SJCRH30 (cell line): ENCODE measurements at places on chromosomes 3 and 15. TPM values are rescaled to one million over a fixed set of nuclear protein-coding genes. Genes with fewer than 3 reads are reported as not detected.

GRCh38 chr3:122219242-122219872 lies 35.9 kb downstream of the CASR start:
- H3K4me3 ChIP-seq = no peak overlapping the region
- no peak for DNase-seq
- no peaks in the 10 kb centered on the region for H3K4me1 ChIP-seq
- H3K27ac ChIP-seq = no peak overlapping the region
- no peaks in the 10 kb centered on the region for H3K36me3 ChIP-seq

- no peaks in the 10 kb centered on the region for H3K36me3 ChIP-seq
- no peaks in the 10 kb centered on the region for H3K4me1 ChIP-seq
- no peak overlapping the region for H3K4me3 ChIP-seq
- H3K27ac ChIP-seq = no peak overlapping the region
- no peaks in the 10 kb centered on the region for H3K27me3 ChIP-seq
These were observed 61.1 kb downstream of the DIPK2A start for GRCh38 chr3:144032531-144033239.

DNA sequence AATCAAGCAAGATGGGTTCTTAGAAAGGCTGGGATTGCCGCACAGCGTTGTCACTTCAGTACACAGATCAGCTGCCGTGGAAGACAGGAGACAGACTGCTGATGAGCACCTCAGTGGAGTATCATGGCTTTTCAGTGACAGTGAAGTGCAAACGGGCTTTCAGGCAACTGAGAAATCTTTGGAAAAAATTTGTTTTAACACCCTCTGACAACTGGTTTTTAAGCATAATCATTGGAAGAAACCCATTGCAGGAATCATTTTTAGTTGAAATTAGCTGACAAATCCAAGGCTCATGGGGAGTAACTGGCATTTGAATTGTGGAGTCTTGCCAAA lies 418.8 kb downstream of the OTOL1 start:
- no peaks in the 10 kb centered on the region for H3K4me1 ChIP-seq
- no peak overlapping the region for H3K4me3 ChIP-seq
- DNase-seq = no peak
- no peaks in the 10 kb centered on the region for H3K27me3 ChIP-seq

The SIDT1 gene
- total RNA-seq = 0.20 and 0.42 TPM in 2 replicates

The ALDH1L1 gene
- total RNA-seq = 0.05 and 0.08 TPM in 2 replicates
